ENCODE measurements at places on chromosomes 7 and 10. TPM values are rescaled to one million over a fixed set of nuclear protein-coding genes. Genes with fewer than 3 reads are reported as not detected.
A peak's percentile ranks its signal among the peaks of the same experiment; 100 is the strongest.

DNA sequence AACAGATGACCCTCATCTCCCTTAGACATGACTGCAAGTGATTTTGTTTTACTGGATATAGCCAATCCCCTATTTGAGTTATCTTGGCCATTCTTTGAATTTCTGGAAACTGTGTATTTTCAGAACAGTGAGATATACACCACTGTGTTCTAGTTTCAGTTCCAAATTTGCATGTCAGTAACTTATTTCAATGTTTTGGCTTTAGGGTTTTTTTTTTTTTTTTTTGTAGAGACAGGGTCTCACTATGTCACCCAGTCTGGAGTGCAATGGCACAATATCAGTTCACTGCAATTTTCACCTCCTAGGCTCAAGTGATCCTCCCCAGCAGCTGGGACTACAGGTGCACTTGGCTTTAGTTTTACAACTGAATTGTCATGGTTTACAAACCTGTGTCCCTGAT lies 67.2 kb downstream of the ATAD1 start:
- no peak overlapping the region for H3K27ac ChIP-seq
- DNase-seq: no peak
- no peaks in the 10 kb centered on the region for H3K27me3 ChIP-seq
- peaks cover 14% of the 10 kb centered on the region for H3K36me3 ChIP-seq
- no peak overlapping the region for H3K4me3 ChIP-seq

DNA sequence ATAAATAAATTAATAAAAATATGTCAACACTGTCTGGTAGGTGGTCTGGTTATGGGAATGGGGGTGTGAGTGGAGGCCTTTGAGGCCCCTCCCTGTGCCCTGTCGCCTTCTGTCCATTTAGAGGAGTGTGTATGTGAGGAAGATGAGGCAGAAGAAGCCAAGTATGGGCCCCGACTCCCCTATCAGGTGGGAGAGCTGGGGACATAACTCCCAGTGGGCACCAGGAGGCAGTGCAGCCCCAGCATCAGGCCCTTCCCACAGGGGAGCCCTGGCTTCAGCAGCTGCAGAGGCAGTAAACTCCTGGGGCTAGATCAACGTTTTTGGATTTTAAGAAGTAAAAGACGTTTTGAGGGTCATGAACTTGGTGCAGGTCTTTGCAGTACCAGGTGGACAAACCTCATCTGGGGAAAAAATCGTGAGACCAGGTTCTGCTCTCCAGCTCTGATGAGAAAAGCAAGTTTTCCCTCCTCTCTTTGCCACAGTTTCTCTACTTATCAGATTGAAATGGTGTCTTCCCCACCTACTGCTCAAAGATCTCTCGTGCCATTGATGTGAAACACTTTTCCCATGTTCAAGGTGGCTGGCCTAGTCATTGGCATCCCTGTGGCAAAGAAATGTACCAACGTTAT lies 167.8 kb upstream of the EEPD1 start:
- DNase-seq: peak; percentile 83
- H3K27ac ChIP-seq: no peak overlapping the region
- no peak overlapping the region for H3K4me3 ChIP-seq
- no peaks in the 10 kb centered on the region for H3K27me3 ChIP-seq

DNA sequence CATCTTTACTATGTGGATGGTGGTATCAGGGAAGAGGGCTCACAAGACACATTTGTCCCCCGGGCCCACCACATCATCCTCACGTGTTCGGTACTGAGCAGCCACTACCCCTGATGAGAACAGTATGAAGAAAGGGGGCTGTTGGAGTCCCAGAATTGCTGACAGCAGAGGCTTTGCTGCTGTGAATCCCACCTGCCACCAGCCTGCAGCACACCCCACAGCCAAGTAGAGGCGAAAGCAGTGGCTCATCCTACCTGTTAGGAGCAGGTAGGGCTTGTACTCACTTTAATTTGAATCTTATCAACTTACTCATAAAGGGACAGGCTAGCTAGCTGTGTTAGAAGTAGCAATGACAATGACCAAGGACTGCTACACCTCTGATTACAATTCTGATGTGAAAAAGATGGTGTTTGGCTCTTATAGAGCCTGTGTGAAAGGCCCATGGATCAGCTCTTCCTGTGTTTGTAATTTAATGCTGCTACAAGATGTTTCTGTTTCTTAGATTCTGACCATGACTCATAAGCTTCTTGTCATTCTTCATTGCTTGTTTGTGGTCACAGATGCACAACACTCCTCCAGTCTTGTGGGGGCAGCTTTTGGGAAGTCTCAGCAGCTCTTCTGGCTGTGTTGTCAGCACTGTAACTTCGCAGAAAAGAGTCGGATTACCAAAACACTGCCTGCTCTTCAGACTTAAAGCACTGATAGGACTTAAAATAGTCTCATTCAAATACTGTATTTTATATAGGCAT lies 9.1 kb upstream of the CSGALNACT2 start:
- H3K4me3 ChIP-seq: no peak overlapping the region
- no peaks in the 10 kb centered on the region for H3K36me3 ChIP-seq
- peak; percentile 33 for DNase-seq

- no peak overlapping the region for H3K27ac ChIP-seq
- H3K4me3 ChIP-seq: no peak overlapping the region
- no peaks in the 10 kb centered on the region for H3K36me3 ChIP-seq
- no peak for DNase-seq
- H3K4me1 ChIP-seq: peaks cover 7% of the 10 kb centered on the region
Measured at GRCh38 chr10:75617485-75618155, 186.2 kb downstream of the LRMDA start.

GRCh38 chr10:78211561-78212051 lies 177.9 kb downstream of the RPS24 start:
- DNase-seq: no peak
- H3K4me1 ChIP-seq: no peaks in the 10 kb centered on the region
- H3K36me3 ChIP-seq: no peaks in the 10 kb centered on the region
- H3K27ac ChIP-seq: no peak overlapping the region
- no peaks in the 10 kb centered on the region for H3K27me3 ChIP-seq

- no peak for DNase-seq
- H3K4me1 ChIP-seq: peaks cover 26% of the 10 kb centered on the region
- no peak overlapping the region for H3K27ac ChIP-seq
- no peaks in the 10 kb centered on the region for H3K36me3 ChIP-seq
- peak overlapping the region; percentile 13 for H3K4me3 ChIP-seq
Measured at GRCh38 chr7:105268056-105268455, 120.7 kb downstream of the SRPK2 start.

OR2A14 gene
- polyA plus RNA-seq: not detected

GRCh38 chr7:32206987-32207386 lies 136.8 kb upstream of the PDE1C start:
- no peaks in the 10 kb centered on the region for H3K27me3 ChIP-seq
- no peak overlapping the region for H3K27ac ChIP-seq
- peak; percentile 54 for DNase-seq
- H3K36me3 ChIP-seq: no peaks in the 10 kb centered on the region
- H3K4me3 ChIP-seq: no peak overlapping the region

DNA sequence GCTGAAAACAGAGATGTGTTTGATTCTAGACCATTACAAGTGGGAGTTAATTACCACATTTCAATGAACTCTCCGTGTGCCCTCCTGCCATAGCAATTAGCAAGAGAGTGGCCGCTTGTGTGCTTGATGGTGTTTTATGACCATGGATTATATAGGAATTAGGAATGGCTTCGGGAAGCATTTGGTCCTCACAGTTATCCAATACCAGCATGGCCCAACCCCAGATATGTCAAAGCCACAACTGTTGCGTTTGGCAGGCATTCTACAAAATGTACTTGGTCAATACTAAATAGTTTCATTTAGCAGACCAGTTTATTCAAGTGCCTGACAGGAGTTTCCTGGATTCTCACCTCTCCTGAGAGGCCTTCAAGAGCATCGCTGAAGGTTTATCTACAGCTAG lies 509.0 kb upstream of the GALNT17 start:
- no peaks in the 10 kb centered on the region for H3K4me1 ChIP-seq
- H3K4me3 ChIP-seq: no peak overlapping the region
- no peak overlapping the region for H3K27ac ChIP-seq
- H3K27me3 ChIP-seq: no peaks in the 10 kb centered on the region

DNA sequence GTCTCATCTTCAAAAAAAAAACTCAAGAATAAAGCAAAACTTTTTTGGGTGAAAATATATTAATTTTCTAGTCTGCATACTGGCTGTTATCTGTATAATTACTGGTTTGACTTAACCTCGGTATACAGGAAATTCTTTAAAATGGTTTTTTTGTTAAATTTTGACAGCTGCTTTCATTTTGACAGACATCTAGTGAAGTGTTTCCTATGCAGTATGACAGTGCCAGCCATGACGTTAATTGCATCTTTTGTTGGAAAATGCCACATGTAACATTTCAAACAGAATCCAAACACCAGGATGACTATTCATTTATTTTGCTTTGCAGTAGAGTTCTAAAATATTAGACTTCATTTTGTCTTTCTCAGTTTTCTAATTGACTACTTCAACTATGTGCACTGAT lies 460.4 kb downstream of the NXPH1 start:
- no peaks in the 10 kb centered on the region for H3K36me3 ChIP-seq
- no peaks in the 10 kb centered on the region for H3K4me1 ChIP-seq
- DNase-seq: no peak
- H3K27ac ChIP-seq: no peak overlapping the region

TAS2R41 gene
- not detected for polyA plus RNA-seq

DNA sequence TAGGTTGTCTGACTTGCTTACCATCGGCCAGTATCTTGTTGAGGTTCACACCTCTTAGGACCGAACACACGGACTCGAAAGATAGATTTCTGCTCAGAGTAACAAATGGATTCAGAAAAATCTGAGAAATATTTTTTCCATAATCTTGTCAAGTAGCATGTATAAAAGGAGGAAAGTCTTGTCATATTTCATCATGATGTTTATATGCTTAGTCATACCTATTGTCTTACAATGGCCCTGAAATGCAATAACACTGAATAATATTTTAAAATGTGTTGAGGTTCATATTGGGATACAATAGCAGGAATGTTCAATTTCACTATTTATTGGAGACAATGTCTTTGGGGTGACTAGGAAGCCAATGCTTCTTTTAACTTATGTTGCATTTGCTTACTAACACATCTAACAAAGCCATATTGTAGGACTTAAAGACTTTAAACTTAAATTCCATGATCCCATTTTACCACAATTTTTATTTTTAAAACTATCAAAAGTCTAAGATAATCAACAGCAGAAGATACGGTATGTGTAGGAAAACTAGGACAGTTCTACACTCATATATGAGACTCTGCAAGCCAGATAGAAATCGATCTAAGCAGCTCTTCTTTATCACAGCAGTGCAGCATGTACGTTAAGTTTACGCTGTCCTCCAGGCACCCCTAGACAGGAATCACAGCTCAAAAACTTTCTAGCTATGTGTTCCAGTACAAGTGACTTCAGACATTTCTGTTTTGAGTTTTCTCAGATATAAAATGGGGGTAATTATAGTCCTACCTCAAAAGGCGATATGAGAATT lies 135.7 kb upstream of the CAV2 start:
- DNase-seq: no peak
- no peaks in the 10 kb centered on the region for H3K27me3 ChIP-seq
- no peaks in the 10 kb centered on the region for H3K36me3 ChIP-seq
- H3K4me3 ChIP-seq: no peak overlapping the region

- no peak overlapping the region for H3K27ac ChIP-seq
- DNase-seq: no peak
- H3K36me3 ChIP-seq: no peaks in the 10 kb centered on the region
- no peaks in the 10 kb centered on the region for H3K27me3 ChIP-seq
- no peak overlapping the region for H3K4me3 ChIP-seq
Measured at GRCh38 chr10:124293616-124294449, 124.9 kb downstream of the OAT start.

DNA sequence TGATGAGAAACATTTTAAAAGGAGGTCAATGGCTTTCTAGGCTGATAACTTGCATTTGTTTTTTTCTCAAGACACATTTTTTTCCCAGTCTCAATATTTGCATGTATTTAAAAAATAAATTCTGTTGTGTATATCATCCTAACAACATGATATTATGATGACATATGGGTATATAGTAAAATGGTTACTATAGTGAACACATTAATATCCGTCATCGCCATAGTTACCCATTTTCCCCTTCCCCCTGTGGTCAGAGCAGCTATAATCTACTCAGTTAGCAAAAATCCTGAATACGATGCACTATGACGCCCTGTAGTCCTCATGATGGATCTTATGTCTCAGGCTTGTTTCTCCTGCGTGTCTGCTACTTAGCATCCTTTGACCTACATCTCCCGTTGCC lies 60.9 kb upstream of the ZPBP start:
- no peaks in the 10 kb centered on the region for H3K27me3 ChIP-seq
- no peaks in the 10 kb centered on the region for H3K4me1 ChIP-seq
- no peaks in the 10 kb centered on the region for H3K36me3 ChIP-seq
- no peak for DNase-seq
- H3K27ac ChIP-seq: no peak overlapping the region

PLXNA4 gene
- polyA plus RNA-seq: 0.49 TPM

CYP51A1 gene
- polyA plus RNA-seq: 9.6 TPM

ZNF365 gene
- polyA plus RNA-seq: 1.6 TPM

- H3K27me3 ChIP-seq: no peaks in the 10 kb centered on the region
- H3K27ac ChIP-seq: no peak overlapping the region
Measured at GRCh38 chr7:17444673-17445072, 146.2 kb downstream of the AHR start.

DNA sequence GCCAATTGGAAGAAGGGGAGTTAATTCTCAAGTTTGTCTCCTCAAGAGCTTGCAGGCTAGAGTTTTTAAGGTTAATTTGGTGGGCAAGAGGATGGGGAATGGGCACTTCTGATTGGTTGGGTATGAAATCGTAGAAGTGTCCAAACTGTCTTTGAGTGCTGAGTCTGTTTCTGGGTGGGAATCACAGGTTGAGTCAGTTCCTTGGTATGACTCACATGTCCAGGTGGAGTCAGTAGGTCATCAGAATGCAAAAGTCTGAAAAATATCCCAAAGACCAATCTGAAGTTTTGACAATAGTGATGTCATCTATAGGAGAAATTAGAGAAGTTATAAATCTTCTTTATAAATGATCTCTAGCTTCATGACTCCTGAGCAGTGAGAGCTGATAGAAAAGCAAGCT lies 1252.2 kb downstream of the REEP3 start:
- H3K36me3 ChIP-seq: no peaks in the 10 kb centered on the region
- no peaks in the 10 kb centered on the region for H3K27me3 ChIP-seq
- no peak overlapping the region for H3K27ac ChIP-seq
- H3K4me3 ChIP-seq: no peak overlapping the region
- no peaks in the 10 kb centered on the region for H3K4me1 ChIP-seq

DNA sequence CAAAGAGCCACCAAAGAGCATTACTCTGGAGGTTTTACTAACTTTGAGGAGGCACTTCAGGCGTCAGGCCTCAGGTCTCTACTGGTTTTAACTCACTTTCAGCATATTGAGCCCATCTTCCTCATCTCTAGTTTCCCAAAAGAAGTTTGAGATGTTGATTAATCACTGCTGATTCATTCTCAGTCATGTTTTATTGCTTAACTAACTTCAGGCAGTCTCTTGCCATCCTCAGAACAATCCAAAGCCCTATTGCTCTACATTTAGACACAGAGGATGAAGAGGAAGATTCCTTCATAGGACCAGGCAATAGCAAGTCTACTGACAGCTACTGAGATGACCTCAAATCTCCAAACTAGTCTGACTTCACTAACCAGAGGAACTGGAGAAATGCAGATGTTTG lies 39.1 kb upstream of the BET1 start:
- no peaks in the 10 kb centered on the region for H3K27me3 ChIP-seq
- no peak overlapping the region for H3K4me3 ChIP-seq
- H3K4me1 ChIP-seq: no peaks in the 10 kb centered on the region
- no peaks in the 10 kb centered on the region for H3K36me3 ChIP-seq
- H3K27ac ChIP-seq: no peak overlapping the region
